Fibroblast of skin of left quadriceps (primary cell): ENCODE measurements at places on chromosomes 5 and 9.

- DNase-seq: no peak
Measured at GRCh38 chr5:16616536-16617273, at the start of gene RETREG1. RETREG1 (minus strand) TSS chr5:16616997; CDS start chr5:16616971, 26 bp downstream.

GRCh38 chr5:32115985-32116384 lies 58.1 kb downstream of the GOLPH3 start:
- DNase-seq: no peak

- no peak for DNase-seq
Measured at GRCh38 chr5:122940890-122941289, 95.5 kb downstream of the SNX24 start.

DNA sequence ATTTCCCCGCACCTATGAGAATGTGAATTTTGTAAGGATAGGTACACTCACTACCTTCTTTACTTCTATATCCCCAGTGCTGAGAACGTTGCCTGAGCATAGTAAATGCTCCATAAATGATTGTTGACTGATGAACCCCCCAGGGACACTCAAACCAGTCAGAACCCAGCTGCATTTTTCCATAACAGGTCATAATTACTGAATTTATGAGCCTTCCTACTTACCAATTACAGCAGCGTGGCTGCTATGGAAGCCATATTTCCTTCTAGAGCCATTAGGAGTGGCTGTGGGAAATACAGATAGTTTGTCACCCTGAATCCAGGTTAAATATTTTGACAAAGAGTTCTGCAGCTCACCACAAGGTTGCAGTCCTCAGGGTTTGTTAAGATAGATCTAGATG lies 135.0 kb downstream of the TAF11L14 start:
- DNase-seq: no peak

GRCh38 chr9:73583576-73583975 lies 431.9 kb downstream of the ANXA1 start:
- no peak for DNase-seq

GRCh38 chr5:163660486-163660885 lies 155.1 kb downstream of the MAT2B start:
- DNase-seq: no peak
